ENCODE measurements at places on chromosomes 4 and X.

- DNase-seq, result no peak
Observed at GRCh38 chr4:42906341-42906740, 13.8 kb downstream of the GRXCR1 start.

- DNase-seq, result no peak
Observed at GRCh38 chrX:72396117-72396516, 90.4 kb upstream of the CITED1 start.

DNA sequence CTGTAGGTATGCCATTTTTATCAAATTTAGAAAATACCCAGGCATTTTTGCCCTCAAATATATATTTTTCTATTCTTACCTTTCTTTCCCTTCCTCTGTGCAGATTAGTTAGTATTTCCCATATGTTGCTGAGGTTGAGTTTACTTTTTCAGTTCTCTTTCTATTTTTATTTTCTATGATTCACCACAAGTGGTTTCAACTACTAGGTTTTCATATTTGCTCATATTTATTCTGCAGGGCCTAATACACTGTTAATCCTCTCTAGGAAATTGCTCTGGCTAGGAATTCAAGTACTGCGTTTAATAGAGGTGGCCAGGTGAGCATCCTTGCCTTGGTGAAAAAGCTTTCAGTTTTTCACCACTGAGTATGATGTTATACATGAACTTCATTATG, 1535.3 kb upstream of the PCDH10 start:
- no peak for DNase-seq

DNA sequence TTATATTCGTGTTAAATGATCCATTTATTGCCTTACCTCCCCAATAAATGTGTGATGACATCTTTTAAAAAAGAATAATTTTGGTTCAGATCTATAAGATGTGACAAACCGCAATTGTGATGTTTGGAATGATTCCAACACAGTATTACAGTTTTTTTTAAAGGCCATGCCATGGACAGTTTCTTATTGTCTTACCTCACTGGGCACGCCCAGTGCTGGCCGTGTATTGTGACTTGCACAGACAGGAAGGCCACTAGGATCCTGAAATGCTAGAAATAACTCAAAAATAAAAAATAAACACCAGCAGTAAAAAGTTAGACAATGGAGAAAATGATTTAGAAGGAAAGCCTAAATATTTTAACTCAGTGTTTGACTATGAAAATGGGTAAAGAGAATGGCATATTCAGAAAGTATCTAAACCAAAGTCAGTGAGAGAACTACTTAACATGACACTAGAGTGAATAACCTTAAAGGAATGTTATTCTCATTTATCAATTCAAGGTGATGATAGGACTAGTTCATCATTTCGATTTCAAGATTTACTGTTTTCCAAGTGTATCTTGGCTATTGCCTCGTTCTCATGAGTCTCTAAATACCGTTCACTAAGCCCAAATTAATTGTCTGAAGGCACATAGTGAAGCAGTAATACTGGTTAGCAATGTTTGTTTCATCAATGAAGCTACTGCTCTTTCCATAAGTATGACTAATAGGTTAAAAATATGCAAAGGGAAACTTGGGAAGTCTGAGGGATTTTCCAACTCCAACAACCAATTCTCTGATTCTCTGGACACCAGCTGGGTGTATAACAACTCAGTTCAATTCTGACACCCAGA, 46.1 kb upstream of the VEGFC start:
- no peak for DNase-seq

DNA sequence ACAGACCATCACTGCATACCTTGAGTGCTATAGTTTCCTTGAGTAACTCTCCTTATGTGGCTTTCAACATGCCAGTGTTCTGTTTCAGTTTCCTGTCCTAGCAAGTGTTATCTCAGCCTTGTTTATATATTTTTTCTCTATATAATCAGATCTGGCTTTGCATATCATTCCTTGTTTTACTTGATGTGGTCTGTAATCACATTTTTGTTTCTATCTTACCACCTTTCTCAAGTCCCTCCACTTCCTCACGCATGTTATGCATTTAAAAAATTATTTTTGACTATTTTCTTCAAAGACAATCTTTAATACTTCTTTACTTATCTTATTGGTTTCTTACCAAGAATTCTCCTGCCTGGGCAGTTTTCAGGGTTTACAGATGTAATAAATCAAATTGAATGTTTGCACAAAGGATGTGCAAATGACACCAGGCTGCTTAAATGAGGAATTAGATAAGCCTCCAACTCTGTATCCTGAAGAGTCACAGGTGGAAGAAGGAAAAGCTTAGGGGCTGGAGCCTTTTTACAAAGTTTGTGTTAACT, 351.2 kb downstream of the BMPR1B start:
- no peak for DNase-seq

DNA sequence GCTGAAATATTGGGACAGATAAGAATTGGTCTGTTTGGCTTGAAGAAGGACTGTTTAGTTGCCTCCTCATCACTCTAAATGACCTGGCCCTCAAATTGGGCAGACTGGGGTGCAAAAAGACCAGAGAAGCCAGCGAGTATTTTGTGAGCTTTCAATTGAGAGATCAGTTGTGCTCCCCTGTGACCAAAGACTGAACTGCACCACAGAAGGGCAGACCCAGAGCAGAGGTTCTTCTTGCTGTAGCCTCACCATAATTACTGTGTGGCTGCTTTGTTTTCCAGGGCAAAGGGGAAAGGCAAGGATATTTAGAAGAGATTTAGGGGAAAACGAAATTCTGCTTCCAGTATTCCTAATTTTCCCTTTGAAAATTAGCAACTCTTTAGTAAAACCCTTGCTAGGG, 104.0 kb upstream of the MBNL3 start:
- DNase-seq, result no peak

- DNase-seq, result no peak
Observed at GRCh38 chr4:92059615-92060014, 244.2 kb upstream of the GRID2 start.

DNA sequence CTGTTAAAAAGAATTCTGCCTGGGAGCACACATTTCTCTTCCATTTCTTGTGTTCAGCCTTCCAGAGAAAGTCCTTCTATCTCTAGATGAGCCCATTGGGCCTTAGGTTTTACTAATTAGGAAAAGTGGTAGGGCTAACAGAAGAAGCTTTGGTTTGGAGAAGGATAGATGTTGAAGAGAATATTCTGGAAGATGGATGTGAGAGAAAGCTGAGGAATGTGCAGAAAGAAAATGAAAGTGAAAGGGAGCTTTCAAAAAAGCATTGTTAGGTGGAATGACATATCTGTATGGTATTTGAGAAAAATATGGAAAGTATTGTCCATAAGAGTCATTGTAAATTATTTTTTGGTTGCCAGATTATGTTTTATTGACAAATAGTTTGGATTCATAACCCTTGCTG, 474.8 kb upstream of the SLIT2 start:
- no peak for DNase-seq

DNA sequence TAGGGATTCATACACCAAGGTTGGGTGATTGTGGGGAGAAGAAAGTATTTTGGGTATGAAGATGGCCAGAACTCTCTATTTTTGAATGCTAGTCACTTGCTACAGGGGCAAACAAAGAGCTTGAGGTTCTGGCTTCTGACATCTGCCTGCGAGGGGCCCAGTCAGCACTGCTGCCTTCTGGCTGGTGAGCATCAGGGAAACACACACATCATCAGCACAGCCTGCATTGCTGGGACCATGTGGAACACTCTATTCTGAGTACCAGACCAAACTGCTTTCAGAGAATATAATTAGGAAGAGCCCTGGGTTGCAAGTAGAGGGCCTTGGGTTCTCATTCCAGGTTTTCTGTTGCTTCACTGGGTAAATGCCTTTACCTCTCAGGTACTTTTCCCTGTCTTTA, 14.1 kb downstream of the TRPC5 start:
- DNase-seq, result no peak

DNA sequence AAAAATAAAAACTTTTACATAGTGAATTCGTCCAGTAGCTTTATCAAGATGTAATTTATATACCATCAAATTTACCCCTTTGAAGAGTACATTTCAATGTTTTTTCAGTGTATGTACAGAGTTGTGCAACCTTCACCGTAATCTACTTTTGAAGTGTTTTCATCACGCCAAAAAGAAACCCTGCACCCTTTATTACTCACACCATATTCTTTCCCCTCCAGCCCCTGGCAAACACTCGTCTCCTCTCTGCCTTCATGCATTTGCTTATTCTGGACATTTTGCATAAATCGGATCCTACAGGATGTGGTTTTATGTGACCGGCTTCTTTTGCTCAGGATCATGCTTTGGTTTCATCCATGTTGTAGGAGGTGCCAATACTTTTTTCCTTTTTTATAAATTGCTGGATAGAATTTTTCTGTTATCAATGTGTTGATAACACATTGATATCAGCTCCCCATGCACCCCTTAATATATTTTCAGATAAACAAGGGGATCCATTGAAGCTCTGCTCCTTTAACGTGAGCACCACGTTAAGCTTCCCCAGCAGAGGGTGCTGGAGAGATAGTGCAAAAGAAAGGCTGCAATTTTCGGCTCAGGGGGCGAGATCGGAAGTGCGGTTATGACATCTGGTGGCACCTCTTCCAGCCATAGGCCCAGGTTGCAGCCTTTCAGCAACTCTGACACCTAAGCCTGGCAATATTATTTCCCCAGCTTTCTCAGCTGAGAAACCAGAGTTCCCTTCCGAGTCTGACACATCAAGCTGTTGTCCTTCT, 100.1 kb upstream of the VCX3B start:
- DNase-seq, result no peak

GRCh38 chr4:3461515-3462291, 1.4 kb upstream of the DOK7 start:
- no peak for DNase-seq

DNA sequence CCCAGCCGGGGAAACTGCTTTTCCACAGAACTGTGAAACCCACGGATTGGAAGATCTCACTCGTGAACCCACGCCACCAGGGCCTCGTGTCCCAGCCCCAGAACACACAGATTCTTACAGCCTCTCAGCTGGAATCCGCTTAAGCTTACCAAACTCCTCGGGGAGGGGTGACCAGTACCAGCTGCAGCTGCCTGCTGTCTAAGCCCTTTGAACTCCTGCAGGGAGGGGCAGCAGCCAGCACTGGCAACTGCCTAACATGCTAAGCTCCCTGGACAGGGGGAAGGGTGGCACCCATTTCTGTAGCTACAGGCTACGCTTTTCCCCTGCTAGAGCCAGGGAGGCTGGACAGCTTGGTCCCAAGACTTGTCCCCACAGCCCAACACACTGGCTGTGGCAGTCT, 38.4 kb downstream of the TBL1X start:
- DNase-seq, result no peak

DNA sequence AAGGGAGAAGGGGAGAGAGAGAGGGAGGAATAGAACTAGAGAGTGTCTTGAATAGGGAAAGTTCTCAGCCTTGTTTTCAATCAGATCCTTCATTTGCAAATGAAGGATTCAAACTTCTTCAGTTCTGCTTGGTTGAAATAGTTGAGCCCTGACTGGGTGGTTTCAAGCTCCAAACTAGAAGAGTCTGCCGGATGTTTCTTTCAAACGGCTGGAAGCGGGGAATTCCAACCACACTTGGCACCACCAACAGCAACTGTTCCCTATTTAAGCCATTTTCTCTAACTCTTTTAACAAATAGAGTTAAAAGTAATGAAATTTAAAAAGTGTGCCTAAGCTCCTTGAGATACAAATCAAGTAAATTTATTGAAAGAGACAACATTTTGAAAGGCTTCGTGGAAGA, 67.5 kb upstream of the DDX60 start:
- DNase-seq, result no peak

All from effector CD4-positive, alpha-beta T cell (primary cell).